T-cell (primary cell): ENCODE measurements at places on chromosomes 12 and 14. TPM values are rescaled to one million over a fixed set of nuclear protein-coding genes. Genes with fewer than 3 reads are reported as not detected.
A peak's percentile ranks its signal among the peaks of the same experiment; 100 is the strongest.

RITA1 gene
- total RNA-seq, result 17.8 TPM

DAO gene
- not detected for total RNA-seq

CDCA3 gene
- total RNA-seq, result 2.7 TPM

- no peaks in the 10 kb centered on the region for H3K36me3 ChIP-seq
- no peak overlapping the region for H3K4me3 ChIP-seq
- no peaks in the 10 kb centered on the region for H3K4me1 ChIP-seq
- H3K27ac ChIP-seq, result no peak overlapping the region
These were observed 266.5 kb downstream of the PAWR start for GRCh38 chr12:79424109-79424721.

GRCh38 chr12:80205960-80206359, 106.6 kb downstream of the OTOGL start:
- H3K4me3 ChIP-seq, result no peak overlapping the region
- H3K27ac ChIP-seq, result no peak overlapping the region
- H3K36me3 ChIP-seq, result no peaks in the 10 kb centered on the region

DNA sequence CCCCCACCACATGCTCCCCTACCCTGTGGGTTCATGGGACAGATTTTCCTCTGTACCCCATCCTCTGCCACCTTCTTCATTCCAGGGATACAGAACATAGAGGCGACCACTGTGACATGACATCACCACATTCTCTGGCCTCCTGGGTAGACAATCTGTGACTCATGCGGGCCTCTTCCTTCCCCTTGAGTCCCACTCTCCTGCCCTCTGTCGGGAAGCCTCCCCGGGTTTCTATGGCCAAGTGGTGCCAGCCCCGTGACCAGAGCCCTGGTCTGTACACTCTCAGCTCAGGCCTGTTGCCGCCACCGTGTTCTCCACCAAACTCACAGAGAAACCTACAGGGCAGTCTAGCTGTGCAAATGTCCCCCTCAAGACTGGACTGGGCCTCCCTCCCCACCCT, 8.0 kb downstream of the CLMN start:
- H3K4me3 ChIP-seq, result no peak overlapping the region
- H3K4me1 ChIP-seq, result no peaks in the 10 kb centered on the region
- no peak overlapping the region for H3K27ac ChIP-seq
- no peaks in the 10 kb centered on the region for H3K27me3 ChIP-seq

- no peak overlapping the region for H3K4me3 ChIP-seq
- no peak overlapping the region for H3K27ac ChIP-seq
- no peaks in the 10 kb centered on the region for H3K4me1 ChIP-seq
- no peak for DNase-seq
These were observed 165.3 kb downstream of the SNAPC1 start for GRCh38 chr14:61927520-61927919.

- H3K27ac ChIP-seq, result no peak overlapping the region
- no peaks in the 10 kb centered on the region for H3K27me3 ChIP-seq
- DNase-seq, result no peak
- H3K36me3 ChIP-seq, result no peaks in the 10 kb centered on the region
- peaks cover under 1% of the 10 kb centered on the region for H3K4me1 ChIP-seq
- H3K4me3 ChIP-seq, result no peak overlapping the region
These were observed 37.9 kb upstream of the GNG2 start for GRCh38 chr14:51822499-51822898.

DNA sequence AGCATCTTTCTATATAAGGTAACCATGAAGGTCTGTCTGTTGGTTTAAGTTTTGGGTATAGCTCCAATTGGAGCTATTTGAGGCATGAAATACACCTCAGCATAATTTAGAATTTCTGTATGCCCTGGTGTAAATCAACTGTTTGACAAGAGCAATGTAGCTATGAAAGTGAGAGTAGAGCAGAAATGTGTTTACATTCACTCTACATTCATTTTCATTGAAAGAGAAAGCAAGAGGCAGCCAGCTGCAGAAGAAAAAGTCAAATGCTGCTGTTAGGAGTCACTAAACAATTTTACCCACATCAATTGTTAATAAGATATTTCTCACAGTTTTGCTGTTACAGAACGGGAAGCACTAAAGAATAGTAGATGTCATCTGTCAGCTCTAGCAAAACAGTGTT, 252.5 kb downstream of the SLC6A15 start:
- H3K4me3 ChIP-seq, result no peak overlapping the region
- H3K27ac ChIP-seq, result no peak overlapping the region
- H3K27me3 ChIP-seq, result no peaks in the 10 kb centered on the region
- DNase-seq, result no peak
- no peaks in the 10 kb centered on the region for H3K36me3 ChIP-seq
- no peaks in the 10 kb centered on the region for H3K4me1 ChIP-seq

DNA sequence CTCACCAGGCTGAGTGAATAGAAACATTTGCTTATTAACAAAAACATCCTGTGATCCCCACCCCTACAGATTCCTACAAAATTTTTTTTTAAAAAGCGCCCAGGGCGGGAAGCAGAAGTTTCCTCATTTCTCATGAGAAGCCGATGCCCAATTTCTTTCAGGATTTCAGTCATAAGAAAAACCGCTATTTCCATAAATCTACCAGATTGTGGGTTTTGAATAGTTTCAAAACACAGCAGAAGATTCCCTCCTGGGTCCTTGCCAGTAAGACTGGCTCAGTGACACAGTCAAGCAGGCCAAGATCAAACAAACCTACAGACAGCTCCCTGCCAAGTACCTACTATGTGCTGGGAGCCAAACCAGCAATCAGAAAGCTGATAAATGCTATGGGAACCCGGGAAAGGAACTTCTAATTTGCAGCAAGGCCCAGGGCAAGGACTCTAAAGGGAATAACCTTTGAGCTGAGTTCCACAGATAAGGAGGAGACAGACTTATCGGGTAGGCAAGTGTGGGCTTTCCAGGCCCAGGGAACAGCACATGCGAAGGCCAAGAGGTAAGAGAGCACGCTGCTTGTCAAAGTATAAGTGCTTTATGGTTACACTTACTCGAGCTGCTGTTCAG, 68.7 kb downstream of the CCDC88C start:
- H3K27ac ChIP-seq, result peak overlapping the region; percentile 87
- H3K4me3 ChIP-seq, result no peak overlapping the region
- H3K27me3 ChIP-seq, result no peaks in the 10 kb centered on the region
- H3K36me3 ChIP-seq, result peaks cover 9% of the 10 kb centered on the region
- no peak for DNase-seq
- H3K4me1 ChIP-seq, result peaks cover 71% of the 10 kb centered on the region

- no peaks in the 10 kb centered on the region for H3K4me1 ChIP-seq
- H3K36me3 ChIP-seq, result no peaks in the 10 kb centered on the region
- H3K27ac ChIP-seq, result no peak overlapping the region
- DNase-seq, result no peak
These were observed 1655.3 kb upstream of the FLRT2 start for GRCh38 chr14:83874662-83875061.

DNA sequence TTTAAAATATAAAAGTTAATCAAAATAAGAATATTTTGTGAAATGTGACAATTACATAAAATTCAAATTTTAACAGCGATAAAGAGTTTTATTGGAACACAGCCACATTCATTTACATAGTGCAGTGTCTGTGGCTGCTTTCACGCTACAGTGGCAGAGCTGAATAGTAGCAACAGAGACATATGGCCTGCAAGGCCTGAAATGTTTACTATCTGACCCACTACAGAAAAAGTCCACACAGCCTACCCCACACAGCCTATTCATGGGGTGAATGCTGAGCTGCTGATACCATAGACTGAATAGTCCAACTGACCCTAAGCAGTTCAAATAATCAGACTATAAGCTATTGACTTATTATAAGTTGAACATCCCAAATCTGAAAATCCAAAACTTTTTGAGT, 13.2 kb downstream of the GNS start:
- no peak for DNase-seq
- H3K27ac ChIP-seq, result no peak overlapping the region
- H3K36me3 ChIP-seq, result peaks cover 32% of the 10 kb centered on the region
